Stimulated activated CD4-positive, alpha-beta T cell treated with anti-CD3 and anti-CD28 coated beads, Interleukin-4, amount 100 ng/mL, for 48 hours (primary cell): ENCODE measurements at places on chromosomes 7 and 10.

DNA sequence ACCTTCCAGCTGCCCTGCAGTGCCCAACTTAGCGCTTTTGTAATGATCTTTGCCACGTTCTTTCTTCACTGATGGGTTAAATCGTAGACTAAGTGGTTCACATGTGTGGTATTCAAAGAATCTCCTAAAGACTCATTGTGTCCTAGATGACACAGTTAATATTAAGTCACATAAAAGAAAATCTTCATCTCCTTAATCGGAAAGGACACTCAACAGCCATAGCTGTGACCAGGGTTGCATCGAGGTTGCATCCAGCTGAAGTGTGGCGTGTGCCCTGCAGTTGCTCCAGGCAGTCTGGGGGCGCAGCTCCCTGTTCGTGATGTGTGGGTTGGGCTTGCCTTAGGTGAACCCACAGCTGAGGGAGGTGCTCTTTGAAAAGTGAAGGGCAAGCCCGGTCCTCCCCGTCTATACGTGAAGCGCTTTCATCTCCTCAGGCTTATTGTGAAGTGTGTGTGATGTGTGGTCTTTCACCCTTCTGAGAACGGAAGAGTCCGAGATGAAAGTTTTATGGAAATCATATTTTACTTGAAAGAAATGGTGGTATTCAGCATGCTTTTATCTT, 122.7 kb downstream of the TRRAP start:
- no peak for DNase-seq

DNA sequence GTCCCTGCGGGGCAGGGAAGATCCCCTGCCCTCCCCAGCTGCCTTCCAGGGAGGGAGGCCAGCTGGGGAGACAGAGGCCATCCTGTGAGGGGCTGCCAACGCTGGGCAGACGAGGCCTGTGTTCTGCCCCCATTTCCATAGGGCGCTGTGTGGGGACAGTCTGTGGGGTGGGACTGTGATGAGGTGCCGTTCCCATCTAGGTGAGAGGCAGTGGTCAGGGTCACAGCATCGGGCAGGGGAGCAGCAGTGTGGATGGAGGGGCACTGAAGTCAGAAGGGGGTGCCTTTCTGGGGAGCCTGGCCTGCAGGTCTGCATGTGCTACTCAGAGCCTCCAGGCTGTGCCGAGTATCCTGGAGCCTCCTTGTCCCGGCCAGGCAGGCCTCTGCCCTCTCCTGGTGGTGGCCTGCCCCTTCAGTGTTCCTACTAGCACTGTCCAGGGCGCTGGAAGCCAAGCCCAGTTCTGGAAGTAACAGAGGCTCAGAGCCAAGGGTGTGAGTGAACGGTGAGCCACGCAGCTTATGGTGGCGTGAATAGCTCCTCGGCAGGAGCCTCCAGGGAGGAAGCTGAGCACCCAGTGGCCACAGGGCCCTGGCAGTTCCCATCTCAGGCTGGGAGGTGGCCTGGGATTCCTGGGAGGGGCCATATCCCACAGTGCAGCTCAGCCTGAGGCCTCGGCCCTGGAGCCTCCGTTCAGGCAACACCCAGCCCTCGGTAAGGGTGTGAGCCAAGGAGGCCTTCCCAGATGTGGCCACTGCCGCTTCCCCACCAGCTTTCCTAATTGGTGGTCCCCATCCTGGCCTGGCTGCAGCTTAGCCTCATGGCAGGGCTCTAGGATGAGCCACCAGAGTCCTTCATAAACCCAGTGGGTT, 23.3 kb upstream of the CSGALNACT2 start:
- DNase-seq: no peak

DNA sequence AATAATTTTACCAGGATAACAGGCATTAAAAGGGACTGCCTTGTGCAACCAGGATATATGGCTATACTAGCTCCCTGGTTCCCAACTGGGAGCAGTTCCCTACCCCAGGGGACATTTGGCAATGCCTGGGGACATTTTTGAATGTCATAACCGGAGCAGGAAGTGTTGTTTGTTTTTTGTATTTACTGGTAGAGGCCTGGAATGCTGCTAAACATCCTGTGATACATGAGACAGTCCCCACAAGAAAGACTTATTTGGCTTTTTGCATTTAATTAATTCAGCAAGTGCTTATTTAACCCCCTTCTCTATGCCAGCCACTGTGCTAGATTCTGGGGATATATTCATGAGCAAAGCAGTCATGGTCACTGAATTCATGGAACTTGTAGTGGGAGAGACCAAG, 181.2 kb downstream of the BBS9 start:
- DNase-seq: no peak

- DNase-seq: peak; percentile 11
These were observed 2.3 kb downstream of the IGF2BP3 start for GRCh38 chr7:23467806-23468525.

GRCh38 chr10:70726909-70727495, 54.7 kb downstream of the ADAMTS14 start:
- no peak for DNase-seq

DNA sequence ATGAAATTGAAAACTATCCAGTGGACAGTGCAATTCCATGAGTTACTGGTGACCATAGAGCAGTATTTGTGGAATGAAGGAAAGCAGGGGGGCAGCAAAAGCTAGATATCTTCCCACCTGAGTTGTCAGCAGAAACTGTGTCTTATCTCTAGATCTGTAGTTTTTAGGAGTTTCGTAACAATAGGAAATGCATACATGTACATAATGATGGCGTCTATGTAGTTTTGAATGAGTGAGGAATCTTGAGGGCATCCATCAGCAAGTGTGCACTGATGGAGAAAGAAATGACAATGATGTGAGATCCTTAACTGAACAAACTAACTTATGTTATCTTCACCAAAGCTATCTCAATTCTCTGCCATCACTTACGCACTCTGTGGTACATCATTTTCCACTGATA, 114.5 kb downstream of the LRRC4 start:
- no peak for DNase-seq

GRCh38 chr7:82223580-82223979, 220.0 kb downstream of the CACNA2D1 start:
- no peak for DNase-seq

- no peak for DNase-seq
These were observed 169.0 kb downstream of the SRPK2 start for GRCh38 chr7:105219771-105220160.

DNA sequence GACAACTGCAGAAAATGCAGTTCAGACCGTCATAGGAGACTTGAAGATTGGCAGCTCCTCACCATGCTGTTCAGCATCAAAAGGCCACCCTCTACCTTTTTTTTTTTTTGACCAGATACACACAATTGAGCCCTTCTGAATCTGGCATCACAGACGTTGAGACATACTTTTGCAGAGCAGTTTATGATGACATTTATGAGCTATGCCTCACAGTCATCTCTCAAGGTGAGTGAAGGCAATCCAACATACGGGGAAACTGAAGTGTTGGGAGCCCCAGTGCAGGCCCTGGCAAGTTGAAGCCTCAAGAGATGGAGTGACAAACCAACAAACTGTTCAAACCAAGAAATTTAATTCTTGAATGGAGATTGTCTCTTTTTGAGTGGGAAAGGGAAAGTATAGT, 83.6 kb upstream of the DLX6 start:
- DNase-seq: no peak

DNA sequence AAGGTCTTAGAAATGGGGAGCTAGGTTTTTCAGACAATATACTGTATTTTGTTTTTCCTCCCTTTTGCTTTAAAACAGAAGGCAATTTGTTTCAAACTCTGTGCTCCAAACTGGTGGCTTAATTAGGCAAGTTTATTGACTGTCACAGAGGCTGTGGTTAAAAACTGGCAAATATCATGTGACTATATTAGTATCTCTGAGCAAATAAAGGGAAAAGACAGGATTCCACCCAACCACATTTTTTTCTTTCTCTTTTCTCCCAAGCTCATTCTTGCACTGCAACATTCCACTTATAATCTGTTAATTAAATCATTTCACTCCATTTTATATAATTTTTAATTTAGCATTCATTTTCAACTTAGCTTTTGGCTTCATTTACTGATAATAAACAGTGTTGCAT, 615.8 kb downstream of the AUTS2 start:
- DNase-seq: no peak
